ENCODE measurements at places on chromosomes 2 and 18. TPM values are rescaled to one million over a fixed set of nuclear protein-coding genes. Genes with fewer than 3 reads are reported as not detected.
A peak's percentile ranks its signal among the peaks of the same experiment; 100 is the strongest.

DNA sequence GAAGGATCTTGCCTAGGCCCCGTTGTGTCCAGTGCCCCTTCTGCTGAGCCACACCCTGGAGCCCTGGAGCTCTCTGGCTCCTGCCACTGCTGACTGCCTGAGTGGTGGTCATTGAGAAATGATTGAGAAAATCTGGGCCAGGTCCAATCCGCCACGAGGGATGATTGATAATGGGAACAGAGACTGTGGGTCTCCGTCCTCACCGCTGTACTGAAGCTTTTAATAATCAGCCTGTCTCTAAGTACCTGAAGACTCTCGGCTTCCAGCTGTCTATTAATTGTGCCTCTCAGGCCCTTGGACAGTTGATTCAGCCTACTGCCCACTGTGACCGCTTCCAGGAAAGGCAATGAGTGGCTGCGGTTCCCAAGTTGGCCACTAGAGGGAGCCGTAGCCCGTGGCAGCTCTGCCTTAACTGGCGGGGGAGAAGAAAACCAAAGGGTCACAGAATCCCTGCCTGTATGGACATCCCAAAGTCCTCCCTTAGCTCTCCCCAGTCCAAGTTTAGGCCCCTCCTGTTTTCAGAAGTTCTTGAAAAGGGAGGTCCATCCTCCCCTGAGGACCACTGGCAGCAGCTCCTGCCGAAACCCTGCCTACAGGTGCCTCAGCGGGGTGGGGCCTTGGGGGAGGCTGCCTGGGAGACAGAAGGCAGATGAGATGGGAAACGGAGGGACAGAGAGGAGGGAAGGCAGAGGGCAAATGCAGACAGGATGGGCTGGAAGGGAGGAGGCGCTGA is 213.6 kb downstream of the TNS1 start:
- H3K4me3 ChIP-seq, result no peak overlapping the region
- H3K36me3 ChIP-seq, result no peaks in the 10 kb centered on the region
- H3K27ac ChIP-seq, result no peak overlapping the region
- peak; percentile 50 for DNase-seq
- no peaks in the 10 kb centered on the region for H3K4me1 ChIP-seq

GRCh38 chr2:111091811-111092211 is 28.9 kb upstream of the BCL2L11 start:
- H3K36me3 ChIP-seq, result no peaks in the 10 kb centered on the region
- no peaks in the 10 kb centered on the region for H3K4me1 ChIP-seq
- peaks cover 2% of the 10 kb centered on the region for H3K27me3 ChIP-seq
- no peak overlapping the region for H3K4me3 ChIP-seq
- no peak for DNase-seq
- no peak overlapping the region for H3K27ac ChIP-seq

- no peaks in the 10 kb centered on the region for H3K27me3 ChIP-seq
- DNase-seq, result no peak
- H3K4me1 ChIP-seq, result no peaks in the 10 kb centered on the region
- no peaks in the 10 kb centered on the region for H3K36me3 ChIP-seq
- H3K4me3 ChIP-seq, result no peak overlapping the region
- no peak overlapping the region for H3K27ac ChIP-seq
Observed at GRCh38 chr2:23286758-23287704, 97.9 kb upstream of the KLHL29 start.

GRCh38 chr2:172087207-172087779 is 2.0 kb downstream of the DLX1 start:
- DNase-seq, result no peak
- no peak overlapping the region for H3K27ac ChIP-seq
- no peaks in the 10 kb centered on the region for H3K36me3 ChIP-seq
- H3K4me3 ChIP-seq, result peak overlapping the region; percentile 73
- H3K4me1 ChIP-seq, result peaks cover 3% of the 10 kb centered on the region

DNA sequence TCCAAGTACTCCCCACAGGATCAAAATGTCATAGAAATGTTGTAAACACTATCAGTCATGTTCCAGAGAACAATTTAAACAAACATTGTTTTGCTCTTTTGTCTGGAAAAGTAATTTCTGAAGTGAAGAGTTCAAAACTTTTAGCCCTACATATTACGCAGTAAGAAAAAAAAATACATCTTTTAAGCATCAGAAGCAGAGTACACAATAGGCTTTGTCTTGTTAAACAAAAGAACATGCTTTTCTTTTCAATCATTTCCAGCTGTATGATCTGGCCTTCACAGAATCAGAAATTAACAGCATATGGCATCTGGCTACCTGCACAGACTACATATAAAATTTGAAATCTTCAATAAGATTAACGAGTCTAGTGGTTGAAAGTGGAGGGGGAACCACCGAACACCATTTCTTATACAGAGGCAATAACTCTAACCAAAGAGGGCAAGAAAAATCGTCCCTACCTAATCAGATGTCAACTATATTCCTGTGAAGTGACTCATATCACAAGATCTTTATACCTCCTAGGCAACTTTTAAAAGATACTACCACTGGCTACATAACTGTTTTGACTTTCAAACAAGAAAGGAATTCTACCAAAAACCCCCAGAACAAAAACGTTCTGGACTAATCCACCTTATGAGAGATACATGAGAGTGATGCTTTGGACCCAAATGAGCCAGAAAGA is 149.3 kb downstream of the EXOC6B start:
- no peaks in the 10 kb centered on the region for H3K36me3 ChIP-seq
- H3K27ac ChIP-seq, result no peak overlapping the region
- no peak overlapping the region for H3K4me3 ChIP-seq
- H3K4me1 ChIP-seq, result 0 out of 2 replicates have a peak, but pooled peaks cover 2% of the 10 kb centered on the region

- no peaks in the 10 kb centered on the region for H3K36me3 ChIP-seq
- no peak for DNase-seq
- H3K27me3 ChIP-seq, result no peaks in the 10 kb centered on the region
- peaks cover 2% of the 10 kb centered on the region for H3K4me1 ChIP-seq
- H3K27ac ChIP-seq, result peak overlapping the region; percentile 86
- peak overlapping the region; percentile 72 for H3K4me3 ChIP-seq
Observed at GRCh38 chr18:54358495-54359040, 862 bp downstream of the C18orf54 start.

DNA sequence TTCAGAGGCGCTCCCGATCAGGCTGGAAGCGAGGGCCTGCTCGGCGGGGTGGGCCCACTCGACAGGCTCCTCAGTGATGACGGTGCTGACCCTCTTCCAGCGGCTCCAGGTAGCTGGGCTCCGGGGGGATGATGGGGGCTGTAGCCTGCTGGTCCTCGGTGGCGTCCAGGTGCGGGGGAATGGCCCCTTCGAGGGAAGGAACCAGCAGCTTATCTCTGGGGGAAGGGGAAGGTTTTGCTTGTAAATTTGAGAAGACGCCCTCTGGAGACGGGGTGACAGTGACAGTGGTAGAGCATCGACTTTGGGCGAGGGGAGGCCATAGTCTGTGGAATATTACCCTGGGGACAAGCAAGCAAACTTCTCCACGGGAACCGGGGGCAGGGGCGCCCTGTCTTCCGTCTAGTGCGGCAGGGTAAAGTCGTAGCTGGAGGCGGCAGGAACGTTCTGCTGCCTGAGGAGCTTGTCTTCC is 891.9 kb upstream of the LRRTM1 start:
- no peak for DNase-seq
- H3K4me3 ChIP-seq, result no peak overlapping the region
- no peaks in the 10 kb centered on the region for H3K27me3 ChIP-seq

DNA sequence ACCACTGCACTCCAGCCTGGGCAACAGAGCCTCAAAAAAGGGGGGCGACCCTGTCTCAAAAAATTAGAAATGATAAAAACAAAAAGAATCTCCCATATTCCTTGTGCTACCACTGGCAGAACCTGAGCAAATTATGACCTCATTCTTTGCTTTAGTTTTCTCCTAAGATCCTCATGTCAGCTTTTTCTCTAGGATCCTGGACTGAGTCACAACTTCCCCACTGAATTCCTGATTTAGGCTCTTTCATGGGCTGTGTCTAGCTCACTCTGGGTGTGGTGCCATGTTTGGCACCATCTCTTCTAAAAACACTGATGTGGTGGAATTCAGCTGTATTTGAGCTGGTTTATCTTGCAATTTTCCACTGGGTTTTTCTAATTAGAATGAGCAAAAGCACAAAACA is 37.1 kb downstream of the EXOC6B start:
- no peak overlapping the region for H3K27ac ChIP-seq
- no peak overlapping the region for H3K4me3 ChIP-seq
- no peaks in the 10 kb centered on the region for H3K36me3 ChIP-seq
- DNase-seq, result no peak
- H3K4me1 ChIP-seq, result no peaks in the 10 kb centered on the region

- peak; percentile 42 for DNase-seq
- H3K27me3 ChIP-seq, result peaks cover 2% of the 10 kb centered on the region
- H3K36me3 ChIP-seq, result no peaks in the 10 kb centered on the region
- no peak overlapping the region for H3K4me3 ChIP-seq
Observed at GRCh38 chr2:206556357-206556949, 85.8 kb upstream of the FAM237A start.

GRCh38 chr18:50143886-50144285 is 51.1 kb downstream of the MYO5B start:
- no peaks in the 10 kb centered on the region for H3K36me3 ChIP-seq
- no peaks in the 10 kb centered on the region for H3K27me3 ChIP-seq
- no peak overlapping the region for H3K4me3 ChIP-seq
- no peaks in the 10 kb centered on the region for H3K4me1 ChIP-seq

DNA sequence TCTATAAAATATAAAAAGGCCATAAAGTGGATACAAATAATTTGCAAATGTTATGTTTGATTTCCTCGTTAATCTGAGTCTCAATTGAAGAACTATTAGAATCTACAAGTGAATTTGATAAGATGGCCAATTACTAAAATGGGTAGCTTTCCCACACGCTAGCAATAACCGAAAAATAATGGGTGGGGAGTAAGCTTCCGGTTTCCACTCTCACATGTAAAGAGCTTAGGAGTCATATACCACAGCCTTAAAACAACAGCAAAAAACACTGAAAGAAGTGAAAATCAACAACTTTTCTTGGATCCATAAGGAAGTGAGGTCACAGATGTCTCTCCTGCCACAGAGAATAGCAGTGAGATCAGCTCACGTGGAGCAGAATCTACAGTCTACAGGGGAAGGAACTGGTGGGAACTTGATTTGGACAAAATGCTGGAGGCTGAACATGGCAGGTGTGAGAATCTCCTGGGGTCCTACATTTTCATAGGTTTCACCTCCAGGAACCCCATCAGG is 18.6 kb downstream of the THAP4 start:
- no peak overlapping the region for H3K4me3 ChIP-seq
- DNase-seq, result no peak
- no peaks in the 10 kb centered on the region for H3K36me3 ChIP-seq
- H3K4me1 ChIP-seq, result no peaks in the 10 kb centered on the region
- no peaks in the 10 kb centered on the region for H3K27me3 ChIP-seq
- H3K27ac ChIP-seq, result no peak overlapping the region

DNA sequence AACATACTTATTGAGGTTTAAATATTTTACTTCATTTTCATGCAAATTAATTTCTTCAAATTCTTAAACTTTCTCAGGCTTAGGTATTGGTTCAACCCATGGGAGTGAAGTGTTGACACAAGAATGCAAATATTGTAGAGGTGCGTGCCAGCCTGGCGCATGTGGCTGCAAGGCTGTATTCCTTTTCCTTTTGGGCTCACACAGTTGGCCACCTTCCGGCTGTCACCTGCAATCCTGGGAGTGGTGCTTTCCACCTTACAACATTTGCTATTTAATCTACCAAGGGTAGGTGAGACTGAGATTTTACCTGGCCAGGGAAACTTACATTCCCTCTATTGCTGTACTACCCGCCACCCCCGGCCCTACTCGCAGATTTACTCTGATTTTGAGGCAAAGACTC is 141.1 kb downstream of the DCC start:
- no peak for DNase-seq
- no peak overlapping the region for H3K4me3 ChIP-seq
- no peaks in the 10 kb centered on the region for H3K4me1 ChIP-seq
- H3K36me3 ChIP-seq, result no peaks in the 10 kb centered on the region

DNA sequence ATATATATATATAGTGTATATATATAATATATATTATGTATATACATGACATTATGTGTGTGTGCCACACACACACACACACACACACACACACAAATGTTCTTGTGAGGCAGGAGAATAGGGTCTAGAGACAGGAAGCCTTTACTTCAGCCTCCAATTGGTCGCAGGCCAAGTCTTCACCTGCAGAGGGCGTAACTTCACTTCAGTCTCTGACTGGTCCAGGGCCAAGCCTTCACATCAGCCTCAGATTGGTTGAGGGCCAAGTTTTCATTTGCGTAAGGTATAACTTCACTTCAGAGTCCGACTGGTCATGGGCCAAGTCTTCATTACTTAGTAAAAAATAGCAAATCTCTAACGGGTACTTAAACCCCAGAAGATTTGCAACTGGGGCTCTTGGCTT is 13.2 kb upstream of the SS18 start:
- H3K27ac ChIP-seq, result no peak overlapping the region
- H3K4me1 ChIP-seq, result no peaks in the 10 kb centered on the region
- H3K4me3 ChIP-seq, result no peak overlapping the region
- no peaks in the 10 kb centered on the region for H3K27me3 ChIP-seq
- DNase-seq, result no peak
- H3K36me3 ChIP-seq, result no peaks in the 10 kb centered on the region

- H3K27ac ChIP-seq, result no peak overlapping the region
- DNase-seq, result no peak
- H3K36me3 ChIP-seq, result no peaks in the 10 kb centered on the region
- H3K4me1 ChIP-seq, result no peaks in the 10 kb centered on the region
- H3K27me3 ChIP-seq, result no peaks in the 10 kb centered on the region
- H3K4me3 ChIP-seq, result no peak overlapping the region
Observed at GRCh38 chr18:55387139-55387984, 200.6 kb downstream of the TCF4 start.

- H3K4me3 ChIP-seq, result no peak overlapping the region
- H3K27me3 ChIP-seq, result no peaks in the 10 kb centered on the region
- no peak for DNase-seq
- H3K27ac ChIP-seq, result no peak overlapping the region
- no peaks in the 10 kb centered on the region for H3K4me1 ChIP-seq
Observed at GRCh38 chr18:63180971-63181376, 138.6 kb downstream of the BCL2 start.

- peaks cover 4% of the 10 kb centered on the region for H3K27me3 ChIP-seq
- no peaks in the 10 kb centered on the region for H3K4me1 ChIP-seq
- H3K36me3 ChIP-seq, result no peaks in the 10 kb centered on the region
- no peak for DNase-seq
- H3K27ac ChIP-seq, result no peak overlapping the region
- no peak overlapping the region for H3K4me3 ChIP-seq
Observed at GRCh38 chr2:118766871-118767270, 80.6 kb downstream of the EN1 start.

DNA sequence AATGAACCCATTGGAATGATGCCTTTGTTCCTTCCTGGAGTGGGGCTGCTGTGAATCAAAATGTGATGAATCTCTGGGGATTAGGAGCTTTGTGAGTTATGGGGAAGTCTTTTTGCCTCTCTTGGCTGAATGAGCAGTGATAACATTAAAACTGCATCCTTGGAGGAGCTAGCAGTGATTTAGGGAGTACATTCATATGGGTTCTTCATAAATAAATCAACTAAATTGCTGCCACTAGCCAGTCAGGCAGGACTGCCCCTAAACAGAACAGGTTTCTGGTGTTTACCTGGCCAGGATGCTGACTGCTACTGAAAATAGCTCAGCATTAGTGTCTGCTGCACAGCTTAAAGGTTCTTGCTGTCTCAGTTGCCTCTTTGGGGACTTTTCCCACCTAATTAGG is 244.5 kb upstream of the MEX3C start:
- no peaks in the 10 kb centered on the region for H3K4me1 ChIP-seq
- H3K4me3 ChIP-seq, result no peak overlapping the region
- no peak for DNase-seq
- no peaks in the 10 kb centered on the region for H3K36me3 ChIP-seq

Gene CFAP221
- total RNA-seq, result not detected

Gene CRACDL
- total RNA-seq, result 2.4 TPM

Gene CCDC85A
- total RNA-seq, result 0.05 TPM

Gene GPR55
- total RNA-seq, result 0.08 TPM

All from Panc1 (cell line).